H1 (cell line): ENCODE measurements at places on chromosomes 12 and 14. TPM values are rescaled to one million over a fixed set of nuclear protein-coding genes. Genes with fewer than 3 reads are reported as not detected.

DNA sequence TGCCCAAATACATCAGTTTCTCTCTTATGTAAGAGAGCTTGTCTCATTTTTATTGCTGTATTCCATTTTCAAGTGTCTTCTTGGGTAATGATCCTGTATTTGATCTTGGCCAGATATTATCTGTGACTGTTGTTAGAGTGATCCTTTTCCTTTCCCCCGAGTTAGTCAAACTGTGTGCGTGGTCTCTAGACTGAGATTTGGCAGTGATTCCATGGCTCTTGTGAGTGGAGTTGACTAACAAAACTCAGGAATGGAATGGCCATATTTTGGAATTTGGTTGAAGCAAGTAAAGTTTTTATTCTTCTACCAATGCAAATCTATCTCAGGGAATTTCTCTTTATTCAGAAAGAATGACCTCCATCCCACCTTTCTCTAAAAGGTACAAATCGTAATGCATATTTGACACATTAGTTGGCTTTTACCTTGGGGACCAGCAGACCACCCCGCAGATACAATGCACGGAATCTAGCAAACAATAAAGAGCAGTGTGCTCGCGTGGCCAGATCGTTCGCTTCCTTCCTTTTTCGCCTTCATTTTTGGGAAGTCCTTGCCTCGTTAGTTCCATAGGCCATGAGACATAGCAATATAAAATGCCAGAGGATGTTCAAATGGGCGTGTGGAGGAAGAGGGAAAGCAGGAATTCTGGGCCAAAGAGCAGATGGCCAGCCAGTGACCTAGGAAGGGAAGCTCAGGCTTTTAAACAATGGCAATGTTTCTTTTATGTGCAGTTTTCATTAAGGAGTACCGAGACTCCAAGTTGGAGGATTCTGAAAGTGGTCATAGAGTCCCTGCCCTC, 24.4 kb downstream of the ETV6 start:
- no peak for DNase-seq

GRCh38 chr14:103209054-103209453, 85.8 kb downstream of the TNFAIP2 start:
- no peak for DNase-seq

DNA sequence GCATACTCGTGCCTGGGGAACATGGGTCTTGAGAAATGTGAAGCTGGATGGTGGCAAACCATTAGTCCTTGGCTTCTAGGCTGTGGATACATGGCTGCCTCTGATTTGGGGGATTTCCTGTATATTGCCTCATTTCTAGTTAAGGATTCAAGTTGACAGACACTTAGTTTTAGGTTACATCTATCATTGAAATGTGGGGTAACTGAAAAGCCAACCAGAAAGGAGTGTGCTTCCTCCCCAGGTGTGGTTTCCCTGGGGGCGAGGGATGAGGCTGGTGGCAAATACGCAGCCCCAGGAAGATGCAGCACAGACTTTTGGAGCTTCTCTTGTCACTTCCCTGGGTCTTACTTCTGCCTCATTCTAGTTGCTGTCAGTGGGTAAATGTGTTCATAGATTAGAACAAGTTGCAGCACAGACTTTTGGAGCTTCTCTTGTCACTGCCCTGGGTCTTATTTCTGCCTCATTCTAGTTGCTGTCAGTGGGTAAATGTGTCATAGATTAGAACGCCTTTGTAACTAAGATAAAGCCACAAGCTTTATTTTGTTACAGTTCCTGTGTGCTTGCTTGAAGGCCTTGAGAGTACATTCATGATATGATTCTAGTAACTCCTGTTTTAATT, 85.1 kb downstream of the BORCS5 start:
- DNase-seq = no peak

DNA sequence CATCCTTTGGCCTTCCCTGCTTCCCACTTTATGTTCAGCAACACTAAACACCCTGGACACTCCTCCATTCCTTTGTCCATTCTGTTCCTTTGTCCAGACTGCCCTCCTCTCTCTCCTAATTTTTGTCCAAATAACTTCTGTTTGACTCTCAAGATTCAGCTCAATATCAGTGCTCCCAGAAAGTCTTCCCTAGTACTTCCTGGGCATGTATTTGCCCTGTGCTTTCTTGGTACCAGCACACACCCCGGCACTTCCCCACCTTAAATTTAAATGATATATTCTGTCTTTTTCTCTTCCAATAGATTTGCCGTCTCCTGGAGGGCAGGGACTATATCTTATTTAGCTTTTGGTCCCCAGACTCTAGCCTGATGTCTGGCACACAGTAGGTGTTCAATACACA, 6.5 kb upstream of the APOLD1 start:
- no peak for DNase-seq

DNA sequence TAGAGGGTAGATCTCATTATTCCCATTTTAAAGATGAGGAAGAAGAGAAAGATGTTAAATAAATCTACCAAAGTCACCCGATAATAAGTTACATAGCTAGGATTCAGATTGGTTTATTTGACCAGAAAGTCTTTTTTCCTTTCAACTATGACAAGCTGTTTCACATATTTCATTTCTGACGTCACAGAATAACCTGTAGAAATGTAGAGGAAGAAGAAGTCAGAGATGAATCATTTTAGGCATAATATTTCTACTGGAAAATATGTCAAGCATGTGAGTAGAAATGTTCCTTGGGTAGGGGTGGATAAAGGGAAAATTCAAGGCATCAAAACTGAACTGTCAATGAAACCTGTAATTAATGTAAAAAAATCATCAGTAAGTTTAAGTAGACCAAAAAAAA, 107.0 kb downstream of the MGST1 start:
- DNase-seq = no peak

- no peak for DNase-seq
Measured at GRCh38 chr12:49030714-49031572, 12.4 kb upstream of the PRKAG1 start.

- DNase-seq = no peak
Measured at GRCh38 chr12:54692353-54692752, 44.2 kb upstream of the DCD start.

GRCh38 chr12:42482041-42482747, 107.4 kb downstream of the PRICKLE1 start:
- DNase-seq = no peak

- DNase-seq = no peak
Measured at GRCh38 chr12:96371790-96372699, 28.2 kb downstream of the CDK17 start.

- no peak for DNase-seq
Measured at GRCh38 chr14:79613625-79614024, 597.7 kb downstream of the DIO2 start.

DNA sequence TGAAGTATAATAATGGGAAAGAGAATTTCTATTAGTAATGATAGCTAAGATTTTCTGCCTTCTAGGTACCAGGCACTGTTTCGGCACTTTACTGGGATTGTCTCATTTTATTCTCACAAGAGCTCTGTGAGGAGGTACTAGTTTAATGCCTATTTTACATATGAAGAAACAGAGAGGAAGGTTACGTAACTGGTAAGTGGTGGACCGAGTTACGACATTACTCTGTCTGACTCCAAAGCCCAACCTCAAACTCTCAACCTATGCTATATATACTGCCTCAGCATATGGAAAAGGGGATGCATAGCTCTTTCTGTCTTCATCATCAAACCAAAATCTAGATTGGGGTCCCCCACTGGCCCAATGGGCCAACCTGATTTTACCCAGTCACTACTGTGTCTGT, 133.5 kb downstream of the KTN1 start:
- DNase-seq = no peak

DNA sequence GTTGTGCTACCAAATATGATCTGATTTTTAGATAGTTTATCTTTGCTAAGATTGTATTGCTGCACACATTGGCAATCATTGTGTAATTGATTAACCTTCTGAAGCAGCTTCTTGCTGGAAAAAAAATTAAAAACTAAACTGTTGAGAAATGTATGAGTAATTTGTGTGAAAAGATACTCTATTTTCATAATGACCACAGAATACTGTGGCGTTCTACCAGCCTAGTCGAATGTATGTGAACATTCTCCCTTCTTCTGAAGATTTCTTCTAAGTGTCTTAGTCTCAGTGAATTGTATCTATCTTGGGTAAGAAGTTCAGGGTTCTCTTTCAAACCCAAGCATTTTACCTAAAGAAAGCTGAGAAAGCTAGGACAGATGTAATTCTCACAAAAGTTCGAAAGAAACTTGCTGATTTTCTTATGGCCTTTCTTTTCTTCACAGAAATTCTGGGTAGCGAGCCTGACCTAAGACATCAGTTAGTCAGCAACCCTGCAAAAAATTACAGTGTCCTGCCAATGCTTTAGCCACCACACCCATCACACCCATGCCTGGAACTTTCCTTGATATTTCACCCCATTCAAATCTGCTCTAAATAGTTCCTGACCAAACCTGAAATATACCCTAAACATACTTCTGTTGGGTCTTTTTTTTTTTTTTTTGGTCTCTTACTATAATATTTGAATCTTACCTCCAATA, 27.1 kb upstream of the C12orf71 start:
- no peak for DNase-seq

The RPL10L gene
- polyA plus RNA-seq = not detected in 2 replicates

The LRP1 gene
- 35.3 and 59.0 TPM in 2 replicates for polyA plus RNA-seq

The C12orf76 gene
- polyA plus RNA-seq = 15.9 and 18.6 TPM in 2 replicates

The ZFHX2 gene
- 2.7 and 3.7 TPM in 2 replicates for polyA plus RNA-seq

The SPIC gene
- polyA plus RNA-seq = not detected in 2 replicates

The DENND5B gene
- polyA plus RNA-seq = 7.8 and 13.4 TPM in 2 replicates

The RAB15 gene
- polyA plus RNA-seq = 38.8 and 63.4 TPM in 2 replicates

The ACTN1 gene
- polyA plus RNA-seq = 236 and 302 TPM in 2 replicates

The NEMF gene
- polyA plus RNA-seq = 7.4 and 8.3 TPM in 2 replicates

The FGF6 gene
- polyA plus RNA-seq = not detected in 2 replicates

The DCN gene
- polyA plus RNA-seq = not detected in 2 replicates
